ENCODE measurements at places on chromosomes 11 and 22.

DNA sequence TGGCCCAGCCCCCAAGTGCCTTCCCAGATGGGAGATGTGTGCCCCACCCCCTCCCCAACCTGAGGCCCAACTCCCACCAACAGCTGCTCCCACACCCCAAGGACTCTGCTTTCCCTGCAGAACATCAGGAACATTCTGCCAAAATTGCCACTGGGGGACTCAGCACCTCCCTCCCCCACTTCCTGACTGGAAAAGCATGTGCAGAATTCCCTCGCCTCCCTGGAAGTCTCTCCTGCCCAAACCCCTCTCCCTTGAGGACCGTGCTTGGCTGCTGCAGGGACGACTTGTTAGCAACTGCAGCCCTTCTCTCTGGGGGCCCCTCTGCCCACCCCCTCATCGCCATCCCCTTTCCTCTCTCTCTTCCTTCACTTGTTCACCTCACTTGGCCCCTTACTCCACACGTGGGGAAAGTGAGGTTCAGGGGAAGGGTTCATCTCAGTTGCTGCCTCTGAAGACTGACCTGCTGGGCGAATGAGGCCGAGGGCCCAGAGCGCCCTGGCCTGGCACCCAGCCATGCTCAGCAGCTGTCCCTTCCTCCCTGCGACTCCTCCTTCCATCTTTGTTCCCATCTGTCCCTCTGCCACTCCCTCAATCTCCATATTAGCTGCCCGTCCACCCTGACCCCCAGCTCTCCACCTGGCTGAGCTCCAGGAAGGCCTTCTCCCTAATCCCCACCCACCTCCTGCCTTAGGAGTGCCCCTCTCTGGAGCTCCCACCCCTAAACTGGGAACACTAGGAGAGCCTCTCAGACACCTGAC, 105.1 kb downstream of the CHST1 start:
- no peak for DNase-seq

GRCh38 chr11:60844045-60844869, 2.3 kb downstream of the CCDC86 start:
- no peak for DNase-seq

DNA sequence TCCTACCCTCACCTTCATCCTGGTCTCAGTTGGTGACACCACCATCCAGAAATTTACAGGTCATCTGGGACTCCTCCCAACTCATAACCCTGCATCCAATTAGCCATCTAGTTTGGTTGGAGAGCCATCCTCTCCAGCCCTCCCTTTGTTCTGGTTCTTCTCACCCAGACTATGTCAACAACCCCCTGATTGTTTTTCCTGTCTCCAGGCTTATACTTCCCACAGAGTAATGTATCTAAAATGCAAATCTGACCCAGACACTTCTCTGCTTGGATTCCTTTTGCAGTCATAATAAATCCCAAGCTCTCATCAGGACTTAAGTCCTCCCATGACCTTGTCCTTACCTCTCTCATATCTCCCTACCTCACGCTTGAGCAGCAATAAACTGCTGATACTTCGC, 3.0 kb downstream of the TTC12 start:
- DNase-seq: no peak

GRCh38 chr22:28903729-28904128, 20.4 kb downstream of the ZNRF3 start:
- DNase-seq: no peak

GRCh38 chr11:24293964-24294363, 202.9 kb upstream of the LUZP2 start:
- DNase-seq: no peak

GRCh38 chr11:62909107-62909894, 11.9 kb downstream of the CHRM1 start:
- DNase-seq: no peak

GRCh38 chr11:89452780-89453179, 38.4 kb downstream of the NOX4 start:
- no peak for DNase-seq

GRCh38 chr11:115848080-115848479, 343.9 kb upstream of the CADM1 start:
- no peak for DNase-seq

DNA sequence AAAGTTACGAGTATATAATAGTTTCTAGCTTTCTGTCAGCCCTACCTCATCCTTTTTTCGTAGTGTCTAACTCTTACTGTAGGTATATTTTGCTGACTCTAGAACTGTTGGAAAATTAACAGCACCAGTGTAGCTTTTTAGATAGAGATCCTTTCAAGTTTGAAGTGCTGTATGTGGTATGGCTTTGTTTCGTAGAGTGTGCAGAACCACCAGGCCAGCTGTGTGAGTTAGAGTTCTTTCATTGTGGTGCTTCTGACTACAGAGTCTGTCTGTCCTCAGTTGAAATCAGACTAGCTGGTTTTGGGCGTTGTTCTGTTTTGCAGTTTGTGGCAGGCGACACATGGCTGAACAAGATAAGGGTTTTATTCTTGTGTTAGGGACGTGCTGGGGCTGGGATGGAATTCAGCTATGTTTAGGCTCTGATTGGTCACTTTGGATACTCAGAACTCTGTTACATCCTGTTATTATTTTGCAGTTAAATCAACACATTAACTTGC, 3.2 kb downstream of the ARHGEF12 start:
- DNase-seq: peak; percentile 66

- no peak for DNase-seq
These were observed 12.9 kb downstream of the ABTB2 start for GRCh38 chr11:34344768-34345539.

DNA sequence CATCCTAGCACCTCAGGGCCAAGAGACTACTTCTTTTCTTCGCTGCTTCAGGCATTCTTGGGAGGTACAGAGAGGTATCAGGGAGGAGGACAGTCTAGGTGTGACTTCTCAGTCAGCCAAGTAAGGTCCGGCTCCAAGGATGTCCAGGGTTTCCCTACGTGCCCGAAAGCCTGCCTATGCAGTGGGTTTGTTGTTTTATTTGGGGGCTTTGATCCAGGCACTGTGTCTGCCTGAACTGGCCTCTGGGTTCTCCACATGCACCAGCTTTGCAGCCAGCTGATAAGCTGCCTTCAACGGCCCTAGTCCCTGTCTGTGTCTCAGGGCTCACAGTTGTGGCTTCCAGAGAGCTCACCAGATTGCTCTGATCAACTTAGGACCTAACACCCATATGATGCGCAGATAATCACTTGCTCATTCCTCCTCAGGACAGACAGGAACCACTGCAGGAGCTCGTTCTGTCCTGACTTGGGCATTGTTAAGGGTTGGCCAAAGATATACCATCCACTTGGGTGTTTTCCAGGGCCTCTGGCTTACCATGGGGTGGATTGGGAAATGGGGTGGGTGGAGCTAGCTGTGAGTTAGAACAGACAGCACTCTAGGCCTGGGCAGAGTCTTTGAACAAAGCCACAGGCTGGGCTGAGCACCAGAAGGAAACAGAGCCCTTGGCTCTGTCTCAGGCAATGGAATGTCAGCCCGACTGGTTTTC, 45.5 kb upstream of the CRYBB3 start:
- DNase-seq: no peak

- DNase-seq: no peak
These were observed 255.5 kb downstream of the DYNC2H1 start for GRCh38 chr11:103364687-103365086.

- DNase-seq: no peak
These were observed 75.6 kb downstream of the BLID start for GRCh38 chr11:122040464-122040863.
